ENCODE measurements at places on chromosomes 12 and 14. TPM values are rescaled to one million over a fixed set of nuclear protein-coding genes. Genes with fewer than 3 reads are reported as not detected.

The DPF3 gene
- 18.5 TPM for total RNA-seq

The CD69 gene
- 0.28 TPM for total RNA-seq

The PARP2 gene
- total RNA-seq, result 7.6 TPM

The ANKRD52 gene
- 22.5 TPM for total RNA-seq

All from endothelial cell of coronary artery (primary cell).